H1 (cell line): ENCODE measurements at places on chromosomes 4 and X. TPM values are rescaled to one million over a fixed set of nuclear protein-coding genes. Genes with fewer than 3 reads are reported as not detected.

GRCh38 chr4:52019936-52020657 is at the start of gene LRRC66:
Gene LRRC66, minus strand, starts transcription at chr4:52020363. Its CDS starts 2,750 bp downstream, at chr4:52017613.
- no peaks in the 10 kb centered on the region for H3K27me3 ChIP-seq
- no peak within 1 kb of the TSS for H3K4me3 ChIP-seq
- H3K36me3 ChIP-seq, result peaks cover 8% of the 10 kb centered on the region; the same call in 1 of the 2 replicates
- H3K4me1 ChIP-seq, result no peaks in the 10 kb centered on the region
- no peak for DNase-seq

DNA sequence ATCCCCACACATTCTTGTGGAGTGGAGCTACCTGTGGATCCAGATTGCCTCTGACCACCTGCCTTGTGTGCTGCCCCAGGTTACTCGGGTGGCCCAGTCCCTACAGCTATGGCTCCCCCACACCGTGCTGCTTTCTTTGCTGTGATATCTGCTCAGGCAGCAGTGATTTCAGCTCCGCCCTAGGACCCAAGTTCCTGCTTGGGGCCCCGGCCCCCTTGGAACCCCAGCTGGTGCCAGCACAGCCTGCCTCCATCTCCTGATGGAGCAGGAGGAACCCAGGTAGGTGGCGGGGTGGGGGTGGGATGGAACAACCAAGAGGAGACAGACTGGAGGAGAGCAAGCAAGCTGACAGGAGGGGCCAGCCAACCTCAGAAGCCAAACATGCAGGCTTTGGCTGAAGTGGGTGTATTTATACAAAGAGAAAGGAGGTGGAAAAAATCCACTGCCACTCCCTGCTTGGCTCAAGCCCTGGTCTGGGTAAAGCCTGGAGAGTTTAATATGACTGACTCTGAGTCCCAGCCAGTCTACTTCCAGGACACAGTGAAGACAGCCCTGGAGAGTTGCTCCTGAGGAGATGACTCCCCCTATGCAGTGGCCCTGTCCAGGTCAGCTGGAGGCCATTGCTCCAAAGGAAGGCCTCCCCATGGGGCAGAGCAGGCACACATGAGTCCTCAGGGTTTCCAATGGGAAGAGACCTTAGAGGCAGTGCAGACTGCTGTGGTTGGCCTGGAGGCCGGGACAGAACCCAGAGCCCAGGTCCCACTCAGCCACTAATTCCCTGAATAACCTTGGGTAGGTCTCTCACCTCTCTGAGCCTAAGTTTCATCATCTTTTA is 197.1 kb upstream of the MAMLD1 start:
- DNase-seq, result no peak
- H3K27me3 ChIP-seq, result no peaks in the 10 kb centered on the region
- H3K4me1 ChIP-seq, result no peaks in the 10 kb centered on the region
- H3K36me3 ChIP-seq, result no peaks in the 10 kb centered on the region
- no peak overlapping the region for H3K27ac ChIP-seq

- no peak overlapping the region for H3K4me3 ChIP-seq
- no peak overlapping the region for H3K27ac ChIP-seq
- no peak for DNase-seq
- no peaks in the 10 kb centered on the region for H3K36me3 ChIP-seq
- H3K4me1 ChIP-seq, result no peaks in the 10 kb centered on the region; the same call in 1 of the 2 replicates
- no peaks in the 10 kb centered on the region for H3K27me3 ChIP-seq
These were observed 35.2 kb upstream of the LPAR4 start for GRCh38 chrX:78712336-78712735.

- H3K36me3 ChIP-seq, result no peaks in the 10 kb centered on the region
- H3K4me1 ChIP-seq, result no peaks in the 10 kb centered on the region
- no peaks in the 10 kb centered on the region for H3K27me3 ChIP-seq
These were observed 1913.3 kb downstream of the PCDH7 start for GRCh38 chr4:32633421-32633820.

GRCh38 chrX:2391869-2392606 is 108.7 kb downstream of the DHRSX start:
- peaks cover 13% of the 10 kb centered on the region for H3K36me3 ChIP-seq
- DNase-seq, result peak; percentile 59
- no peaks in the 10 kb centered on the region; the same call in 1 of the 2 replicates for H3K4me1 ChIP-seq
- no peak overlapping the region for H3K4me3 ChIP-seq
- H3K27me3 ChIP-seq, result no peaks in the 10 kb centered on the region
- H3K27ac ChIP-seq, result no peak overlapping the region

DNA sequence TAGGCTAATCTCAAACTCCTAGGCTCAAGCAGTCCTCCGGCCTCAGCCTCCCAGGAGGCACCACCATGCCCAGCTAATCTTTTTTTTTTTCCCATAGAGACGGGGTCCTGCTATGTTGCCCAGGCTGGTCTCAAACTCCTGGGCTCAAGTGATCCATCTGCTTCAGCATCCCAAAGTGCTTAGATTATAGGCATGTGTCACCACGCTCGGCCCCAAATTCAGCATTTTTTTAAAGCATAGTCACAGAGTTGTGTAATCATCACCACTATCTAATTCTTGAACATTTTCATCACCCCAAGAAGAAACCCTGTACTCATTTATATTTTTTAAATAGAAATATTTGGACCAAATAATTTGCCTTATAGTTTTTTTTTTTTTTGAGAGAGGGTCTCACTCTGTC is 10.3 kb downstream of the CENPI start:
- no peak overlapping the region for H3K27ac ChIP-seq
- no peaks in the 10 kb centered on the region for H3K4me1 ChIP-seq
- H3K27me3 ChIP-seq, result no peaks in the 10 kb centered on the region

- H3K27ac ChIP-seq, result no peak overlapping the region
- H3K36me3 ChIP-seq, result peaks cover 4% of the 10 kb centered on the region; the same call in 1 of the 2 replicates
- no peak overlapping the region for H3K4me3 ChIP-seq
- no peak for DNase-seq
- 0 out of 2 replicates have a peak, but pooled peaks cover 2% of the 10 kb centered on the region for H3K4me1 ChIP-seq
These were observed 126.8 kb downstream of the KLHL8 start for GRCh38 chr4:87093443-87094123.

GRCh38 chrX:71606536-71607216 is 11.6 kb downstream of the CXCR3 start:
- no peaks in the 10 kb centered on the region for H3K4me1 ChIP-seq
- no peak overlapping the region for H3K27ac ChIP-seq
- no peak overlapping the region for H3K4me3 ChIP-seq
- H3K27me3 ChIP-seq, result no peaks in the 10 kb centered on the region
- H3K36me3 ChIP-seq, result no peaks in the 10 kb centered on the region
- DNase-seq, result no peak

DNA sequence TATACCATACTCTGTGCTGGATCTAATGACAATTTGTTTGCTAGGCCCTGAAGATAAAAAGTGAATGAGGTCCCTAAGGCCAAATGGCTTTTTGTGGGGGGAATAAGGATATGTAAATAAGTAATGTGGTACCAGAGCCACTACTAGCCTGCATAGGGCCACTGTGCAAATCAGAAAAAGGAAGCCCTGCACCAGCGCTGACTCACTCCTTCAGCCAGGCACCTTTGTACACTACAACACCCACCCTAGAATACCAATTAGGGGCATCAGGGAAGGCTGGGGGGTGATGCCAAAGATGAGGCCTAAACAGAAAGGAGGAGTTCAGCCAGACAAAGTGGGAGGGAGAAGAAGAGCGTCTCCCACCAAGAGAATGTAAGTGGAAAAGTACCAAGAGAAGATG is 122.2 kb downstream of the CAMK2D start:
- H3K27ac ChIP-seq, result no peak overlapping the region
- no peak for DNase-seq
- no peak overlapping the region for H3K4me3 ChIP-seq
- no peaks in the 10 kb centered on the region for H3K4me1 ChIP-seq

GRCh38 chr4:114281164-114281960 is 301.9 kb upstream of the ARSJ start:
- H3K27ac ChIP-seq, result no peak overlapping the region; the same call in 1 of the 2 replicates
- H3K4me3 ChIP-seq, result no peak overlapping the region
- no peaks in the 10 kb centered on the region for H3K27me3 ChIP-seq
- no peaks in the 10 kb centered on the region for H3K36me3 ChIP-seq
- DNase-seq, result no peak
- no peaks in the 10 kb centered on the region for H3K4me1 ChIP-seq

DNA sequence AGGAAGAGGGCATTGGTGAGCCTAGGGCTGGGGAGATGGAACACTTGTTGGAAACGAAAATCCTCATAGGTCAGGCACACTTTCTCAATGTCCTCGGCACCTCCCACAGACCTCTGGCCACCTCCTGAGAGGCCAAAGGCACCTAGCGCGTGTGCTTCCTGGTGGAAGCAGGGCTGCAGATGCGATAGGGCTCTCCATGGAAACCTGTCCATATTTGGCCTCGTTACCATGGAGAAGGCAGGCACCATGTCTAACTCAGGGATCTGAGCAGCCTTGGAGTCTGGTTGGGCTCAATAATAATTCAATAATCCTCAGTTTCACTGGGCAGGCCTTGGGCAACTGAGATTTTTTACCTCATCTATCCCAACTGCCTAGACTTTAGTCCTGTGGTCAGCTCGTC is 58.3 kb downstream of the RAI2 start:
- H3K27ac ChIP-seq, result no peak overlapping the region
- H3K27me3 ChIP-seq, result no peaks in the 10 kb centered on the region
- no peak overlapping the region for H3K4me3 ChIP-seq
- no peaks in the 10 kb centered on the region for H3K36me3 ChIP-seq
- no peaks in the 10 kb centered on the region for H3K4me1 ChIP-seq
- DNase-seq, result no peak

GRCh38 chr4:30380404-30380998 is 339.7 kb upstream of the PCDH7 start:
- no peaks in the 10 kb centered on the region for H3K4me1 ChIP-seq
- no peaks in the 10 kb centered on the region for H3K36me3 ChIP-seq
- no peak overlapping the region for H3K4me3 ChIP-seq
- DNase-seq, result peak; percentile 47
- no peaks in the 10 kb centered on the region for H3K27me3 ChIP-seq
- H3K27ac ChIP-seq, result no peak overlapping the region

RAI2 gene
- 1.6 and 2.0 TPM in 2 replicates for total RNA-seq

SPANXN1 gene
- not detected in 2 replicates for total RNA-seq

DDX53 gene
- total RNA-seq, result not detected in 2 replicates

RIPPLY1 gene
- not detected in 2 replicates for total RNA-seq

ODAPH gene
- not detected in 2 replicates for total RNA-seq

ZBTB49 gene
- total RNA-seq, result 6.8 and 8.6 TPM in 2 replicates
